EL (cell line): ENCODE measurements at places on chromosomes 3 and 15.
A peak's percentile ranks its signal among the peaks of the same experiment; 100 is the strongest.

DNA sequence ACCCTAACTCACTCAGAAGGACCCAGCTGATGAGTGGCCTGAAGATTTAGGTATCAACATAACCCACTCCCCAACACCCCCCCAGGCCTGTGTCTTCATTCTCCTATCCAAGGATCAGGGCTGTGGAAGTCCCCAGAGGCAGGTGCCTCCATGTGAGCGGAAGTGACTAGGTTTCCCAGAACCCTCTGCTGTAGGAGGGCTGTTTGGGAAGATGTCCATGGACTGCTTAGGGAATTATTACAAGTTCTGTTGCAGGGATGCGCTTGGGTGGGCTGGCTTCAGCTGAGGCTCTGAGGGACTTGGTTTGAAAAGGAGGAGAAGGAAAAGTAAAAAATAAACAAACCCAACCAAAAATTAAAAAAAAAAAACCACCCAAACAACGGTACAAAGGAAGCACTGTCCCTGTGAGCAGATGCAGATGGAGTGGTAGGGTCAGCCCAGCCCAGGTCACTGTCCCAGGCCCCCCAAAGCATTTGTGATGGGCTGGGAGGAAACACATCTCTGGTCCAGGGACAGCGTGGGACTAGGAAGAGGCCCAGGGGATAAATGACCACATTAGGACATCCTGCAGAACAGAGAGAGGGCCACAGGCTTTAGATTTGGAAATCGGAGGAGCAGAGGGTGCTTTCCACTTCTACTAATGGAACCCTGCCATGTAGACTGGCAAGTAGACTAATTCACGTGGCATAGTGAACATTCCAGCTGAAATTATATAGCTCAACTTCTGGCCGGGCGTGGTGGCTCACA is 12.2 kb upstream of the APOD start:
- no peak for DNase-seq

- peak; percentile 28 for DNase-seq
Measured at GRCh38 chr15:66252685-66253417, 699 bp downstream of the MEGF11 start.

GRCh38 chr3:82474711-82475110 is 713.3 kb upstream of the GBE1 start:
- no peak for DNase-seq

GRCh38 chr3:171086914-171087313 is 60.4 kb upstream of the SLC2A2 start:
- no peak for DNase-seq

- DNase-seq = no peak
Measured at GRCh38 chr3:173402656-173403055, 5.1 kb downstream of the NLGN1 start.

DNA sequence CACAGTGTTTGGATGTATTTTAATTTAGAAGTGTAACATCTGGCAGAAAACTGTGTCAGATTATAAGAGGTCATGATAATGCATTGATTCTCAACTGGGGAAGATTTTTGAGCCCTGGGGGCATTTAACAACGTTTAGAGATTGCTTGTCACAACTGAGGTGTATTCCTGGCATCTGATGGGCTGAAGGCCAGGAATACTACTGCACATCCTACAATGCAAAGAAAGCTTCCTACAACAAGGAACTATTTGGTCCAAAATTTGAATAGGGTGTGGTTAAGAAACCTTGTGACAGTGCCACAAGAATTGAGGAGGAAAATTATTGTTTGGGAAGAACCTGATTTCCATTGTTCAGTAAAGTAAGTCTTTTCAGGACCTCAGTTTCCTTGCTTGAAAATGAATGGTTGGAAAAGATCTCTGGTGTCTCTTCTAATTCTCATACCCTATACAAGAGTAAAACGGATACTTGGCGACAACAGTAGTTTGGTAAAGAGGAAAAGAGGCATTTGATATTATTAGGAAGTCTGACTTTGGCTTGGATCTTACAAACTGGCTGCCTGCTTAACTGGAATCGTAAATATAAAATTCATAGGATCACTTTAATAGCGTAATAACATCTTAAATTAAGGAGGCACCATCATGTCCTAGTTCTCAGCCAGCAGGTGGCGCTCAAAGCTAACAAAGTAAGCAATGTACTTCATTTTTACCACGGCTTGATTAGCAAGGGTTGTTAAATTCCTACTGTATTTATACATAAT is 4.3 kb downstream of the DAZL start:
- peak; percentile 75 for DNase-seq

DNA sequence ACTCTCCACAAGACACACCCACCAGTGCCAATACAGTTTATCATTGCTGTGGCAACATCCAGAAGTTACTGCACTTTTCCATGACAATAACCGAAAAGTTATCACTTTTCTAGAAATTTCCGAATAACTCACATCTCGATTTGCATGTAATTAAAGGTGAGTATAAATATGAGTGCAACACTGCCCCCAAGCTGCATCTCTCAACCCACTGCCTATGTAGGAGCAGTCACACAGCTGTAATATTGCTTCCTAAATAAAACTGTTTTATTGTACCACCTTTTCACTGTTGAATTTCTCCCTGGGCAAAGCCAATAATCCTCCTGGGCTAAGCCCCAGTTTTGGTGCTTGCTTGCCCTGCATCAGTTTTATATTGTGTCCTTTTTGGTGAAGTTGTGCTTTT is 601.0 kb upstream of the EPHA6 start:
- no peak for DNase-seq

GRCh38 chr3:161409069-161409468 is 37.8 kb upstream of the SPTSSB start:
- DNase-seq = peak; percentile 53

DNA sequence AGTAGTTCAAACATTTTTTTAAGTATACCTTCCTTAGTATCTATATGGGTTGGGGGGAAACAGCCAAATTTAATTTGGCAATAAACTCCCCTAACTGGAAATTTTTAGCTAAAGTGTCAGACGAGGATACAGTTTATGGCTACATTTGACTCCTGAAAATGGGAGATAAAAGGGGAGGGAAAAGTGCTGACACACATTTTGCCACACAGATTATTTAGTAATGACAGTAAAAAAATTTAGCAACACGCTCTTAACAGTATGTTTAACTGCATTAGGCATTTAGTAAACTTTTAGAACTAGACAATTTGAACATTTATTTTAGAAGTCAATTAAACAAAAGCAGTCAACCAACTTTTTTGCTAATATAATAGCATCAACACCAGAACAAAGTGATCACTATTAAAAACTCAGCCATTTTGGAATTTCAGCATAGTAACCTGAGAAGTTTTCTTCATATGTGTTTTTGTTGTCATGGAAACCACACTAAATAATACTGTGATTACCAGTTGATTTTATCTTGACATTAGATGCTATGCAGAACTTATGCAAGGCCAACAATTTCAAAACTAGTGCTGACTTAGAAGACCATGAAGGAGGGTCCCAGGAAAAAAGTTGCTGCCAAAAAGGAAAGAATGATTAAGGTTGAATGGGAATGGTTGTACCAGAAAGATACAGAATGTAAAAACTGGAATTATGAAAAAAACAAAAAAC is 47.0 kb upstream of the TFG start:
- DNase-seq = no peak

DNA sequence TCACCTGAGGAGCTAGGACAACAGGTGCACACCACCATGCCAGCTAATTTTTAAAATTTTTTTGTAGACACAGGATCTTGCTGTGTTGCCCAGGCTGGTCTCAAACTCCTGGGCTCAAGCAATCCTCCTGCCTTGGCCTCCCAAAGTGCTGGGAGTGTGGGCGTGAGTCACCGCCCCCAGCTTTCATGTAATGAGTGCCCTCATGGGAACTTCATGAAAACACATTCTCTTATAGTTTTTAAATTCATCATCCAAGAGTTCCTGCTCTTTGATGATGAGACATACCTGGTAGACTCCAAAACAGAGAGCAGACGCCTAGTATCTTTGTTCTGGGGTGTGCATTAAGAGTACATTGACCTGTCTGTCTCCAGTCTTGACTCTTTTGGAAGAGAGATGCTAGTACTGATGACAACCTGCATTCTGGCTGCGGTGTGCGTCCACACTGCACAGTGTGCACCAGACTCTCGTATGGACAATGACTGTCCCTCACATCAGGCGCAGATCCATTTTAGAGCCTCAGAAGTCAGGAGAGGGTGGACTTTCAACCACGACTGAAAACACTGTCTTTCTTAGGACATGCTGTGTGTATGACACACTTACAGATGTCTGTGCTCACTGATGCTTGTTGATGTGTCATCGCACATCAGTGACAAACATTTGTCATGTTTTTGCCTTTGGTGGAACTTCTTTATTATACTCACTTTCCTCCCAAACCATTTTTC is 2.0 kb downstream of the NRROS start:
- no peak for DNase-seq

GRCh38 chr3:17466028-17466427 is 276.4 kb downstream of the TBC1D5 start:
- DNase-seq = peak; percentile 74

- peak; percentile 90 for DNase-seq
Measured at GRCh38 chr3:125116311-125117080, 60.7 kb upstream of the HEG1 start.
